CD4-positive, CD25-positive, alpha-beta regulatory T cell (primary cell): ENCODE measurements at places on chromosomes 3 and 15.

DNA sequence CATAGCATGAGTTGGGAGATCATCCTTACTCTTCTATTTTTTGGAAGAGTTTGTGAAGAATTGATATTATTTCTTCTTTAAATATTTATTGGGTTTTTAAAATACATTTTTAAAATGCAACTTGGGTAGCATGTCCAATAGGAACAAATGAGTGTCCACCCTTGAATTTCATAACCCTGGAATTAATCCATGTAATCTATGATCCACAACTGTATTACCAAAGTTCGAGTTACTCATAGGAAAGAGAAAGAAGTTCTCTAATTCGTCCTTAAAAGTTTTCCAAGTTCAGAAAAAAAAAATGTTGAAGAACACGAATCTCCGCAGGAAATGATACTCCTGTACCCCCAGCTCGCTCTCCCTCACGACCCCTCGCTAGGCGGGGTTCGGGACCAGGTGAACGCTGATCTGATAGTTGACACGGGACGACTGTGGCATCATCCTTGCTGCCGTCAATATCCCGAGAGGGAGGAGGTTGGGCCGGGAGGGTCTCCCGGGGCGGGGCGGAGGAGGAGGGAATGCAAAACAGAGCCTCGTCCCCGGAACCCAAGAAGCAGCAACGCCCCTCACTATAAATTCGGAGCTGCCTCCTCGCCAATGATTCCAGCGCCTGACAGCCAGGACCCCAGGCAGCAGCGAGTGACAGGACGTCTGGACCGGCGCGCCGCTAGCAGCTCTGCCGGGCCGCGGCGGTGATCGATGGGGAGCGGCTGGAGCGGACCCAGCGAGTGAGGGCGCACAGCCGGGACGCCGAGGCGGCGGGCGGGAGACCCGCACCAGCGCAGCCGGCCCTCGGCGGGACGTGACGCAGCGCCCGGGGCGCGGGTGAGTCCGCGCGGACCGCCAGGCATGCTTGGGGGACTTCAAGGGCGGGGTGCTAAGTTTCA lies at the start of gene AGTR1:
TSS of gene AGTR1 (plus strand) at position 598 of the 884 bp plus-strand sequence. CDS start 43,133 bp downstream, outside the sequence.
- no peak for DNase-seq

- DNase-seq, result no peak
Observed at GRCh38 chr15:22872936-22873701, 34.7 kb downstream of the NIPA2 start.

DNA sequence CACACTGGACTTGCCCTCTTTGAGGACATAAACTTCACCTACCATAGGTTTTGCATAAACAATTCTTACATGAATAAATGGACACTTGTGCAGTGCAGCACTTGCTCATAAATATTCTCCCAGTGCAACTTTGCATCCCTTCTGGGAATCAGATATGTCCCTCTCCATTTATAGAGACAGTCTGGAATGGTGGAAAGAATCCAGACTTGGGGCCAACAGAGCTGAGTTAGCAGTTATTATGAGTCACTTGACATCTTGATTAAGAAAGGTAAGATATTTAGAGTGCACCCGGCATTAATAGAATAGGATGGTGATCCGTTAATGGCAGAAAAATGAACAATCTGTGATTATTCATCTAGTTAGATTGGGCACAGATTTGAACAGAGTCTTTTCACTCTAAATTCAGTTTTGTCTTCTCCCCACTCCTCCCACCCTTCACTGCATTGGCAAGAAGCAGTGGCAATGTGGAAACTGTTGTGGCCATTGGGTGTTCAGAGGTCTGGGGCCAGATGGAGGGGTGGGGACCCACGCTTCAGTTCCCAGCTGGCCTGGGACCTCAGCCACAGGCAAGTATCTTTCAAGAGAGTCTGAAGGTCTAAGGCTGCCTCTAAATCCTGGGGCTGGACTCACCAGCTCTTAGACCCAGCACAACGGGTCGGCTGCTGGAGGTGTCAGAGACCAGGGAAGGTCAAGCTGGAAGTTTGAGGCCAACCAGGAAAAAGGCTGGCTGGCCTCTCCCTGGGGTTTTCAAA lies 58.9 kb upstream of the KY start:
- no peak for DNase-seq

DNA sequence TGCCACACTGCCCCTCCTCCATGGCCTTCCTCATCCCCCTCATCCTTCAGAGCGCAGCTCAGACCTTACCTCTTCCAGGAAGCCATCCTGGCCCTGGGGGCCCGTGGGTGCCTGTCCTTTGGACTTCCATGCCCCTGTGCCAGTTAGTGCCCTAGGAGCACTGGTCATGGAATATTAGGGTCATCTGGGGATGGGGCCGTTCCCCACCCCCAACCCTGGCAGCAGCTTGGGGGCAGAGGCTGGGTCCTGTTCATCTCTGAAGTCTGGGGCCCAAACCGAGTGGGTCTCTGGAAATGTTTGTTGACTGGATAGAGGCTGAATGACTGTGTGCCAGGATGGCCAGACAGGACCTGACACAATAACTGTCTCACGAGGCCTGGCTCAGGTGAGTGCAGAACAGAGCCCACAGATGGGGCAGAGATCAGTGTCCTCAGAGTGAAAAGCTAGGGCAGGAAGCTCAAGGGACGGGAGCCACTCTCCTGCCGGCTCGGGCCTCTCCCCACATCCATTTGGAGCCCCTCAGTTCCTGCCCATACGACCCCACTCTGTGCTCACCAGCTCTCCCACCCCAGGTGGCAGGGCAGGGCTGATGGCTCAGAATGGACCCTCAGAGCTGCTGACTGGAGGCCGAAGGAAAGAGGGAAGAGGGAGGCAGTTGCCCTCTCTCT lies 62.5 kb downstream of the TLE3 start:
- no peak for DNase-seq

- DNase-seq, result no peak
Observed at GRCh38 chr15:79408041-79408440, 24.1 kb upstream of the MINAR1 start.

DNA sequence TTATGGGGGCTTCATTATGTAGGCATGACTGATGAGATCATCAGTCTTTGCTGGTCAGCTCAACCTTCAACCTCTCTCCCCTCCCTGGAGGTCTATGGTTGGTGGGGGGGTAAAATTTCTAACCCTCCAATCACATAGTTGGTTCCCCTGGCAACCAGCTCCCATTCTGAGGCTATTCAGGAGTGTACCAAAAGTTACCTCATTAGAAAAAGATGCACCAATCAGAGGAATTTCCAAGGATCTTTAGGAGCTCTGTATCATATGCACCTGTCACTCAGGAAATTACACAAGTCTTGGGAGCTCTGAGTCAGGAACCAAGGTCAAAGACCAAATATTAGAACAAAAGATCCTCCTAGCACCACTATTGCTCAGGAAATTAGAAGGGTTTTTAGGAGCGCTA lies 21.4 kb upstream of the LEO1 start:
- DNase-seq, result no peak

DNA sequence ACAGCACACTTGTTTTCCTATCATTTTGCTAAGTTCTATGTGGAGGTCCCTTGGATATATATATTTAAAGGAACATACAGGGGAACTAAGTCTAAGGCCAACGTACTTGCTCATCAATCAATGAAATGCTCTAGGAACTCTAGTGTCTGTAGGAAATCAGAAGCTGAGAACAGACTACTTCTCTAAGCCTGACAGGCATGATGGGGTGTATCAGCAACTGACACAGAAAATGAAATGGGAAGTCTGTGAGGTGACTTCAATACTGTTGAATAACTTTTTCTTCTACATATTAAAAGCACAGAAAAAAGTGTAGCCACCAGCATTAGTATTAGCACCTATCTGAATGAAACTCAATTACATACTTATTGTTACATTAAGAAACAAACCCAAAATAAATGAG lies 56.9 kb upstream of the CSPG5 start:
- DNase-seq, result no peak

DNA sequence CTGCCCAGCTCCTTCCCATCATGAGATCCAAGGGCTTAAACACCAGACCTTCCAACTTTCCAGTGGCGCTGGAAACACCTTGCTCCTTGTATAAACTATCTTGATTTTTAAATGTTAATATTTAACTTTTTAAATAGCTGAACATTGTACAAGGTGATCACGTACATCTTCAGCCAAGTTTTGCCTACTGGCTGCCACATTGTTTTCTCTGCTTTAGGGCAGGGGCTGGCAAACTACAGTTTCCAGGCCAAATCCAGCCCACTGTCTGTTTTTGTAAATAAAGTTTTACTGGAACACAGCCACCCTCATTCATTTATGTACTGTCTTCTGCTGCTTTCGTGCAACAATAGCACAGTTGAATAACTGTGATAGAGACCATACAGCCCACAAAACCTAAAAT lies 27.6 kb upstream of the FOXP1 start:
- no peak for DNase-seq

GRCh38 chr15:32844118-32844711 lies 126.4 kb downstream of the GREM1 start:
- DNase-seq, result no peak
